ENCODE measurements at places on chromosomes 4 and X. TPM values are rescaled to one million over a fixed set of nuclear protein-coding genes. Genes with fewer than 3 reads are reported as not detected.

GRCh38 chr4:88242144-88242543 is 42.2 kb downstream of the PPM1K start:
- no peak for DNase-seq

Gene DKK2
- total RNA-seq, result 0.06 TPM

DNA sequence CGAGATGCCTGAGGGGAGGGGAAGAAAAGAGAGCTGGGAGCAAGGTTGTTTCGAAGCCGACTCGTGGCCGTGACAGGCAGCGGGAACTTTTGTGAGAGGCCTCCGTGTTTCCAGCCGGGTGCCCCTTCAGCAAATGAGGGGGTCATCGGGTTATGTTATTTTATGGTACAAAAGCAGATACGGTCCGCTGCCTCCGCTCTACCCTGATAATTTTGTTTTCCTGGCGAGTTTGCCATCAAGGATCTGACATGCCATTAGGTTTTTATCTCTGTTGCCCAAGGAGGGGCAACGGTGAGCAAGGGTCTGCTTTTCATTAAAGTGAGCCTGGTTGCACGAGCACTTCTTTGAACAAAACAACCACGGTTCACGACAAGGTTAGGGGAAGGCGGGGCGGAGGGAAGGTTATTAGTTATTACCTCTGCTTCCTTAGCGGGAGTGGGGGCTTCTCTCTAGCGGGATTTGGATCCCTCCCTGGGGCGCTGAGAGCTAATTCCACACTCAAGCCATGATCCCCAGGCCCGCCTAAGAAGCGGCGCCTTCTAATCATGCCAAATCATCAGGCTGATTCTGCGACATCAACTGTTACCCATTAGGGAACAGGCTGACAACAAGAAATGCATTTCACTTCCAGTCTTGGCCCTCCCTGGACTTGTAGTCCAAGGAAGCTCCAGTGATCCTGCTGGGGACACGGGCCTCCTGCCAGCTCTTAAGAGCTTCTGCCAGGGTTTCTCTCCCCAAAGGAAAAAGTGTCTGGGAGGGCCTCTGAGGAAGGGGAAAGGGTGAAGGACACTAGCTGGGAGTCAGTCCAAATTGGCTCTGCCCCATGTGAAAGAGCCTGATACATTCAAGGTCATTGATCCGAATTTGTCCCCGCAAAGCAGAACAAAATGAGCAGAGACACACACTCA is 617.7 kb downstream of the MID1IP1 start:
- peak; percentile 79 for DNase-seq

Gene ESX1
- not detected for total RNA-seq

- DNase-seq, result no peak
Measured at GRCh38 chr4:151772274-151772673, 11.5 kb upstream of the GATB start.

- peak; percentile 14 for DNase-seq
Measured at GRCh38 chr4:3413675-3414420, 27.9 kb upstream of the HGFAC start.

DNA sequence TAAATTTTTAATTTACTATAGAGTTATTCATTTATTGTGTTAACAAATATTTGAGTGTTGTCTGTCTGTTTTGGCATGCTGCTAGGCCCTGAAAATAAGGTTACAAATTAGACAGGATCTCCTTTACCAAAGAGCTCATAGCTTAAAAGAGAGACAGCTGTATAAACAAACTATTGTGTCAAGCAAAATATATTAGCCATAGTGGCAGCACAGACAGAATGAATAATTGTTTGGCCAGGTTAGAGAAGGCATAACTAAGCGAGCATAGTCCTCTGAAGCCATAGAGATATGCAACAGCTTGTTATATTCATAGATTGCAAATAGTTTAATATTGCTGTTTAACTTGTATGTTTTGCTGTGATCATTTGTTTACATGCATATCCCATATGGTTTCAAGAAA is 66.7 kb upstream of the NDUFC1 start:
- no peak for DNase-seq

Gene TSPAN6
- total RNA-seq, result 42.1 TPM

GRCh38 chr4:8740666-8741395 is 130.8 kb downstream of the HMX1 start:
- peak; percentile 10 for DNase-seq

DNA sequence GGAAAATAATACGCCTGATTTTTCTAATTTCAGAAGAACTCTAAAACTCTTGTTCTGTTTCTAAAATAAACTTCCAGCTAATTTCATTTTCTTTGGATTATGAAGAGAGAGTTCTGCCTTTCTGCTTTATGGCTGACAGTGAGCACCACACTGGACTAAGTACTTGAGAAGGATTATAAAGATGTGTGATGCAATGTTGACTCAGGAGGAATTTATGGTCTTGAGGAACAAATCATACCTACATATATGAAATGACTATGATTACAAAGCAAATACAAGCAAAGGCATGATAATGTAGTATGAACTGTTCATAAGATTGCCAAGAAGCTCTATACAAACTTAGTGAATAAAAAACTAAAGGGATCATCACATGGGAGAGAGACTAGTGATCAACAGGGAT is 13.0 kb upstream of the SLC25A5 start:
- DNase-seq, result no peak

DNA sequence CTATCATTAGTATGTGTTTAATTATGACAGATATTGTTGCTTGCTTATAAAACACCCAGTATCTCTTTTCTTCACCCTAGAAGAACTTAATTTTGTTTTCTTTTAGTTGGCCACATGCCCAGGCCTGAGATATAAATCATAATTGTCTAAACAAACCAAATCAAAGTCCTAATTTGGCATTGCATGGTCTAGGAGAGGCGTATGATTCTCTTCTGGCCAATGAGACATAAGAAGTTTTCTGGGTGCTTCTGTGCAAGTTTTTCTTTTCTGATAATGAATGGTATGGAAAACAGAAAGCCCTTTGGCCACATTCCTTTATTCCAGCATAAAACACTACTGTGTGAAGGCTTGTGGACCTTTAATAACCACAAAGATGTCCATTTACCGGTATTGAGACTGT is 192.9 kb upstream of the CTSO start:
- DNase-seq, result no peak

GRCh38 chr4:137602436-137602835 is 70.1 kb upstream of the PCDH18 start:
- no peak for DNase-seq

Gene SAP30
- 5.8 TPM for total RNA-seq

Gene DRD5
- total RNA-seq, result not detected

- peak; percentile 35 for DNase-seq
Measured at GRCh38 chr4:24979554-24979953, 51.2 kb downstream of the LGI2 start.

Gene EDA2R
- not detected for total RNA-seq

- DNase-seq, result no peak
Measured at GRCh38 chr4:101846550-101846949, 56.0 kb downstream of the BANK1 start.

GRCh38 chrX:123013141-123013540 is 170.9 kb upstream of the GRIA3 start:
- no peak for DNase-seq

DNA sequence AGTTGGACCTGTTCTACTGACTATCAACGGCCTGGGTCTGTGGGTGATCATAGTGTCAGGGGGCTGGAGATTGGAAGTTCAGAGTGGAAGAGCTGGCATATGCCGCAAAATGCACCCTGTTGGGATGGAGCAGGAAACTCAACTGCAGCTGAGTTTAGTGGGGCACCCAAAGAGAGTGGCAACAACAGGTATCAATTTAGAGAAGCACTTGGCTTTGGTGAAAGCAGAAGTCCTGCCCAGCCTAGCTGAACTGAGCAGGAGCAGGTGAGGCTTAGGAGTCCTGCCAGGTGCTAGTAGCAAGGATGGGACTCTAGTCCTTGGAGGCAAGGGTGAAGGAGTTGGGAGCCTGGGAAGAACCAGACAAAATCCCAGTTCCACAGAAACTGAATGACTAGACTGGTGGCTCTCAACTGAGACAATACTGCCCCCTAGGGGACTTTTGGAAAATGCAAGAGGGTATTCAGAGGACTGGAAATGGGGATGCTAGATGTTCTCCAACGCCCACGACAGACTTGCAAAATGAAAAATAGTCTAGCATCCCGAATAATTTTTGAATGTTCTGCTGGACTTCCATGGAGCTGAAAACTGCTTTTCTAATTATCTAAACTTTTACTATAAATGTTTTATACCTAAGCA is 49.4 kb downstream of the RTL9 start:
- peak; percentile 49 for DNase-seq

Gene RTL5
- 4.1 TPM for total RNA-seq

DNA sequence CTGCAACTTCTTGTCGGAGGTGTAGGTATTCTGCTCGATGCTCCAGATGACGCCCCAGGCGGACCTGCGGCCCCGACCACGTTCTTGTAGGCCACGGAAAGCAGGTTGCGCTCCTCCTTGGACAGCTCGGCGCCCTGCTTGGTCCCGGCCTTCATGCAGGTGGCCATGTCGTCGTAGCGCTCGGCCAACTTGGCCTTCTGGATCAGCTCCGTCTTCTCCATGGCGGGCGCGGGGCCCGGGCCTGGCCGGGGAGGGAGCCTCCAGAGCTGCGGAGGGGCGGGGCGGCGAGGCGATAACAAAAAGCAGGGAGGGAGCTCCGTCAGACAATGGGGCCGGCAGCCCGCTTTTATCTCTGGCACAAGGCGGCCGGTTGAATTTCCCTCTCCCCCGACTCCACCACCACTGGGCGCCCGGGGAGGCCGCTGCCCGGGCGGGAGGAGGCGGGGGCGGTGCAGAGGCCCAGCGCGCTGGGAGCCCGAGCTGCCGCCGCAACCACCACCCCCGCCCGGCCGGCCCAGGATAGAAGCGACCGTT is 28.3 kb upstream of the DRP2 start:
- DNase-seq, result no peak

GRCh38 chrX:150032742-150033141 is 94.5 kb upstream of the EOLA2 start:
- DNase-seq, result no peak

- no peak for DNase-seq
Measured at GRCh38 chrX:132270699-132271098, 51.5 kb upstream of the RAP2C start.

DNA sequence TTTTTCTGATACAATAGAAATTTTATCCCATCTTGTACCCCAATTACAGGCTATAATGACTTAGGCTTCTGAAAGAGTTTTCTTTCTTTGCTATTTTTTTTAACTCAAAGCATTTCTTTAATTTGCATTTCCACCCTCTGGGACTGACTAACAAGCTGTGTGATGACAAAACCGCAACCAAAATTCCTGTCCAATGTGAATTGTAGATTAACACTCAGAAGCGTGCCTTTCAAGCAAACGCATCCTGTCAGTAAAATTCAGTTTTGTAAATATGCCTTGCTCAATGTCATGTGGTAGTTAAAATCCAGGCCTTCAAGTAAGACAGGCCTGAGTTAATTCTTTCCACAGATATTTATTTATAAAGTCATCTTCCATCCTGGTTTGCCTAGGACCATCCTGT is 50.3 kb downstream of the STK32B start:
- no peak for DNase-seq

DNA sequence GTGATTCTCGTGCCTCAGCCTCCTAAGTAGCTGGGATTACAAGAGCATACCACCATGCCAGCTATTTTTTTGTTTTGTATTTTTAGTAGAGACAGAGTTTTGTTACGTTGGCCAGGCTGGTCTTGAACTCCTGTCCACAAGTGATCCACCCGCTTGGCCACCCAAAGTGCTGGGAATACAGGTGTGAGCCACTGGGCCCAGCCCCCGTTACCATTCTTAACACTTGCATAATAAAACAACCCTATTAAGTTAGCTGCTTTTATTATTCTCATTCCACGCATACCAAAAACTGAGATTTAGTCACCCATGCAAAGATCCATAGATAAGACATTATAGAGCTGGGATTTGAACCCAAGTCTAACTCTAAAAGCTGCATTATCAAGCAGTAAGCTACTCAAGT is 6.0 kb upstream of the TEX13A start:
- no peak for DNase-seq

Gene CLIC2
- 4.8 TPM for total RNA-seq

- no peak for DNase-seq
Measured at GRCh38 chr4:108361446-108361820, 192.7 kb upstream of the LEF1 start.

DNA sequence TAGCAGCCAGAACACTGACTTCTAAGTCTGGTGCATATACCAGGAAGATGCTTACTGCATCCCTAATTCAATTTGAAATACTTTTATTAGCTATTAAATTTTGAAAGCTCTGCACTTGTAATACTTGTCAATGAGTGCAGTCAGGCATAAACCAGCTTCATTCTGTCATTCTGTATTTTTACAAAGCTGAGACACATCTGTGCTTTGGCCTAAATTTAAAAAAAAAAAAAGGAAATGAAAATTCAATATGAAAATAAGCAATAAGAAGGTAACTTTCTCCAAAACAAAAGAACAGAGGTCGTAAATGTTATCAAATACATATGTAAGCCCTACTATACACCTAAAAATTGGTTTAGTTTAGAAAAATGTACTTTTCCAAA is 7.0 kb downstream of the SMIM14 start:
- no peak for DNase-seq

Gene PPBP
- total RNA-seq, result 8.5 TPM

Gene CTAG1A
- total RNA-seq, result not detected

GRCh38 chr4:68152411-68152810 is 22.7 kb upstream of the TMPRSS11F start:
- DNase-seq, result no peak

Gene FATE1
- total RNA-seq, result not detected

DNA sequence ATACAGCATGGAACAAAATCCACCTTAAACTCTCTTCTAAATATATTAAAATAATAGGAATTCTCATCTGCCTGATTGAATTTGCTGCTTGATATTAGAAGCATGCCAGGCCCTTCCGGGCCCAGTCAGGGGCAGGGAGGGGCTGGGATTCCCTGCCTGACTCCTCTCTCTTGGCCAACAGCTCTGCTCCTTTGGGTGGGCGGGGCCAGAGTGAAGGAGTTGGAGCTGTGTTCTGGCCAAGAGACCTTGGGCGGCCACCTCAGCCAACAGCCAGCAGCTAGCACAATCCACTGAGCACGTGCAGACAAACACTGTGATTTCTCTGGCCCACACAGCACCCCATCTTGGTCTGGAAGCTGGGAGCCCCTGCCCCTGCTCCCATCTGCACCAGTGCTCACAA is 140.3 kb downstream of the PJA1 start:
- no peak for DNase-seq

Gene CDX4
- total RNA-seq, result not detected

DNA sequence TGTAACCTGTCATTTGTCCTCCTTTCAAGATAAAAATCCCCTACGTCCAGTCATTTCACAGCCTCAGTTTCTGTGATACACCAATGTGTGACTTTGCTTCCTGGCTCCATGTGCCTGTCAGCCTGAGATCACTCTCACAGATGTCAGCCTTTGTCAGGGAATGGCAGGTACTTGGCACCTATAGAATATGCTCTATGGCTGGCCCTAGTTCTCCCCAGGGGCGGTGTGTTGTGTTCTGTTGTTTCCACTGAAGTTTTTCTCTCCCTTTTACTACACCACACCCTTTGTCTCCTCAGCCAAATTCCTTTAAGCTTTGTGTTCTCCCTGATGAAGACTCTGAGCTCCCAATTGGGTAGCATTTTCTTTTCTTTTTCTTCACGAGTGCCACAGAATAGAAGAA is 81.7 kb downstream of the ALPK1 start:
- DNase-seq, result no peak

GRCh38 chrX:153829799-153830639 is at the start of gene PDZD4:
Gene PDZD4, minus strand, starts transcription at chrX:153830544. Its CDS starts 246 bp downstream, at chrX:153830298.
- DNase-seq, result no peak

Gene CSN1S1
- total RNA-seq, result not detected
